Inflammatory macrophage (primary cell): ENCODE measurements at places on chromosomes 12 and 14.

DNA sequence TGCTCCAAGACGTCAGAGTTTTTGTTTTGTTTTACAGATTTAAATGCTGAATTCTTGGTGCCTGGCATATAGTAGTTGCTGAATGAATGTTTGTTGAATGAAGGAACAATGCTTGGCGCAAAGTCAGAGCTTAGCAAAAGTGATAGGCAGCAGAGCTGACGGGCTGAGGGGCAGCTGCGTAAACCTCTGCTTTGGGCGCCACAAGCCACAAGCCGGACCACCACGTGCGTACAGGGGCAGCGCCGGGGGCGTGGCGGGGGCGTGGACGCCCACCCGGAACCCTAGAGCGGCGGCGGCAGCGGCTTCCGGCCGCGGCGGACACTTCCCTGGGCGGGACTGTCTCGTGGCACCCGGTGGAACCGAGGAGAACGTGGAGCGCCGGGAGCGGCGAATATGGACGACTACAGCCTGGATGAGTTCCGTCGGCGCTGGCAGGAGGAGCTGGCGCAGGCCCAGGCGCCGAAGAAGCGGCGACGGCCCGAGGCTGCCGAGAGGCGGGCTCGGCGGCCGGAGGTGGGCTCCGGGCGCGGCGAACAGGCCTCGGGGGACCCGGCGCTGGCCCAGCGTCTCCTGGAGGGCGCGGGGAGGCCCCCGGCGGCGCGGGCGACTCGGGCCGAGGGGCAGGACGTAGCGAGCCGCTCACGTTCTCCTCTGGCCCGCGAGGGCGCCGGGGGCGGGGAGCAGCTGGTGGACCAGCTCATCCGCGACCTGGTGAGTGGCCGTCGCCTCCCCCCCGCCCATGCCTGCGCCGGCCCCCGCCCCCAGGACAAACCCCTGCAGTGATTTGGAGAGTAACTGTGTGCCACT lies at the start of gene FBXW8:
Gene FBXW8 (plus strand): TSS at position 306 of the 807 bp plus-strand sequence. CDS start 88 bp downstream, at position 394.
- DNase-seq = peak; percentile 62

DNA sequence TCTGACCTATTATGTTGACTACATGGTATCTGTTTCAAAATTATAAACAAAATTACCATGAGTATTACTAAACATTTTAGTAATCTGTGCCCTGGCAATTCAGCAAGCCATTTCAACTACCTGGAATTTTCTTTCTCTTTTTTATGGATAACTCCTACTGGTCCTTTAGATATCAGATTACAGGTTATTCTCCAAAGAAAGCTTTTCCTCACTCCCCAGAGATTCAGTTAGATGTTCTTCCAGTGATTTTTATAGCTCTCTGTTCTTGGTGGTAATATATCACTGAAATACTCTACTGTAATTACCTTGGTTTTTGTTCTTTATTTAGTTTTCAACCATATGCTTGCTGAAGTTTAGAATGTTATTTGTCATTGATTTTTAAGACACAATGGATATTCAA lies 930.2 kb upstream of the FOXG1 start:
- DNase-seq = no peak

GRCh38 chr12:93205361-93205760 lies 172.4 kb upstream of the NUDT4 start:
- no peak for DNase-seq

DNA sequence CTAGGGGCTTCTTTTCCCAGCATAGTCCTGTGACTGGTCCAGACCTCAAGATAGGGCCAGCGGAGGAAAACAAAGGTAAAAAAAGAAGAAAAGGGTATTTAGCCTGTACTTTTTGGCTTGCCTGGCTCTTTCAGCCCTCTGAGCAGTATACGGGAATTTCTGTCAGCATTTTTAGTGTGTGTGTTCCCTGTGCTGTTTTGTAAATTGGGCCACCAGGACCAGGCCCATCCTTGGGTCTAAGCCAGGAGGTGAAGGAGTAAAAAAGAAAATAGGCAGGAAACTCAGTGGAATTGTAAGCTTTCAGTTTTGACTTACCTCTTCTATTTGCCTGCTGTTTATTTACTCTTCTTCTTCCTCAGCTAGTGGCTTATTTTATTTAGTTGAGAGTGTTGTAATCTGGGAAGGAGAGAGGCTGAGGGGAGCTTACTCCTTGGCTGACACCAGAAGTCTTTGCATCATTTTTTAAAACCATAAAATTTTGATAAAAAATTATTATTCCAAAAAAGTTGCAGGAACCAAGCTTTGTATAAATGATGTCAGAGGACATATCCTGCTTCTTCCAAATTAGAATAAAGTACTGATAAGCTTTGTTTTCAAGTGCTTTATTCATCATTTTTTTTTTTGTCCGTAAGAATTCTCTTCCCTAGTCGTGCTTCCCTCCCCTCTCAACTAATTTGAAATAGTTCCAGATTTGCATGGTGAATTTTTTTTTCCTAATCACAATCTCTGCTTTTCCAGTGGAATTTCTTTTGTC lies 63.7 kb downstream of the DIP2B start:
- DNase-seq = no peak

DNA sequence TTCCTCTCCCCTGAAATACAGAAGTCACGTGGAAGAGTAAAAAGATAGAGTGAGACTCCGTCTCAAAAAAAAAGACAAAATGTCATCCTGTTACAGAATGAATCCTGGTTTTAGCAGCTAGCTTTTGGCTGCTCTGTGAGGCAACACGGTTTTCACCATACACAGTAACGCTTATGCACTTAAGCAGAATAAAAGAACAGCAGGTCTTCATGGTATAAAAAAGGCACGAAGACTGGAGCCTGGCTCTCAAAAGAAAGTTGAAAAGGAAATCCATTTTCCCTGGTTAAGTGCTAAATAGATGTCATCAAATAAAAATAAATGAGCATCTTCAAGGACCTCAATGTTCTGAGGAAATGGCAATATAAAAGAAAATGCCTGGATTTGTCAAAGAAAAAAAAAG lies 444.1 kb downstream of the IPO8 start:
- DNase-seq = no peak

GRCh38 chr12:16197600-16197999 lies 79.9 kb downstream of the SLC15A5 start:
- DNase-seq = no peak

DNA sequence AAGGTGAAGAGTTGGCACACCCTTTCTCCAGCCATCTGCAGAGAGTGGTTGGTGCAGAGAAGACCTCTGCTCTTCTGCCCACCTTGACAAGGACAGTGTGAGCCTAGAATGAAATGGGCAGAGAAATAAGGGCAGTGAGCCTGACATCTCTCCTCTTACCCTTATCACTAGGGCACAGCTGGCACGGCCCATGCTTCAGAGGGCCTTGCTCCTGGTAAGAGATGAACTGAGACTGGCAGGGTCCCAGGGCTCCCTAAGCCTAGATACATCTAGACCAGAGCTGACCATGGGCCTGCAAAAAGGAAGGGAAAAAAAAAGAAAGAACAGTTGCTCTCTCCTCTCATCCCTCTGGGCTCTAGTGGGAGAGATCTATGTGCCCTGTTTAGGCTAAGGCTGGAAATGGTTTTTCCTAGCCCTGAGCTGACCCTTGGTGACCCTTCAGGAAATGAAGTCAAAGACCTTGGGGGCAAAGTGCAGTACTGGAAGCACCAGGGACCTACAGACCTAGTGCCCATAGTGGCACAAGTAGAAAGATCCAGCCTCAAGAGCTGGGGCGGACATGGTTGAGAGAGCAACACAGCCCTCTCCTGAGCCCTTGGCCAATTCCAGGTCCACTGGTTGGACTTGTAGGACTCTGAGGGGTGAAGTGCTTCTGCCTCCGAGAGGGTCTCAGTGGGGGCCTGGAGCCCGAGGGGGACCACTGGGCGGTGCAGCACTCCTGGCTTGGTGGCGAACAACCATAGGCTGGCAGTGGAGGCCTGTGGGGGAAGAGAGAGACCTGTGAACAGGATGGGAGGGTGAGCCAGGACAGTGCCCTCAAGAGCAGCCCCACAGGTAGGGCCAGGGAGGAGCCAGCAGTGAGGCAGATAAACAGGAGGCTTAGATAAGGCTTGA lies 22.0 kb downstream of the PRPF40B start:
- DNase-seq = no peak

- no peak for DNase-seq
Observed at GRCh38 chr12:128661226-128661569, 162.6 kb downstream of the SLC15A4 start.

DNA sequence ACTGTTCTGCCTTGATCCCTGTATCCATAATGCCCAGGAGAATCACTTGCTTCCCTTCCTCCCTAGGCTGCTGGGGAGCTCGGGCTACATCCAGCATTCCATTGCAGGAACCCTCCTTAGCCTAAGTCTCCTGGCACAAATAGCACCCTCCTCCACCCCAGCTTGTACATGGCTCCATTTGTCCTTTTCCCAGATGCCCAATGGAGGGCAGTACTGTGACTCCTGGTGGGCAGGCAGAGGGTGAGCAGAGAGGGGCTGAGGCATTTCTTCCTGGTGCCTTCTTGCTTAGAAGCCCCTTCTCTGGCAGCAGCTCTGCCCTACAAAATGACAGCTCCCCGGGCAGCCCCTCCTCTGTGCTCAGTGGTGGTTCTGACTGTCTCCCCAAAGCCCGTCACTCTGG lies 86.5 kb downstream of the RBM19 start:
- no peak for DNase-seq

- DNase-seq = peak; percentile 13
Observed at GRCh38 chr14:100568164-100568997, 18.8 kb downstream of the BEGAIN start.

DNA sequence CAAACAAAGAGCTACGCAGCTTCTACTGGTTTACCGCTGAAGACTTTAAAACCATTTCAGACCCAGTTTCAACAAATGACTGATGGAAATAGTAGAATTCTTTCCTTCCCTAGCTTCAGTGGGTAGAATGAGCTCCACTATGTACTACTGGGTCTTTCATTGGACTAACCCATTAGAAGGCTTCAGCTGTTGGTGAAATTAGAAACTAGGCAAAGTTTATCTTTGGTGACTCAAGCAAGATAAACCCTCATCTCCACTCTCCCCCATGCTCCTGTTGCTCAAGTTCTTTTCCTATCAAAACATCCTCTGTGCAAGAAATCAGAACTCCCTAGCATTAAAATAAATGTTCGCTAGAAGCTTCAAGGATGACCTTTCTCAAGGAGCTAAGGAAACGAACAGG lies 159.2 kb downstream of the PAWR start:
- DNase-seq = no peak

- DNase-seq = no peak
Observed at GRCh38 chr12:87756721-87757120, 272.5 kb downstream of the C12orf50 start.

- peak; percentile 61 for DNase-seq
Observed at GRCh38 chr12:119444462-119445044, 110.0 kb downstream of the CCDC60 start.

DNA sequence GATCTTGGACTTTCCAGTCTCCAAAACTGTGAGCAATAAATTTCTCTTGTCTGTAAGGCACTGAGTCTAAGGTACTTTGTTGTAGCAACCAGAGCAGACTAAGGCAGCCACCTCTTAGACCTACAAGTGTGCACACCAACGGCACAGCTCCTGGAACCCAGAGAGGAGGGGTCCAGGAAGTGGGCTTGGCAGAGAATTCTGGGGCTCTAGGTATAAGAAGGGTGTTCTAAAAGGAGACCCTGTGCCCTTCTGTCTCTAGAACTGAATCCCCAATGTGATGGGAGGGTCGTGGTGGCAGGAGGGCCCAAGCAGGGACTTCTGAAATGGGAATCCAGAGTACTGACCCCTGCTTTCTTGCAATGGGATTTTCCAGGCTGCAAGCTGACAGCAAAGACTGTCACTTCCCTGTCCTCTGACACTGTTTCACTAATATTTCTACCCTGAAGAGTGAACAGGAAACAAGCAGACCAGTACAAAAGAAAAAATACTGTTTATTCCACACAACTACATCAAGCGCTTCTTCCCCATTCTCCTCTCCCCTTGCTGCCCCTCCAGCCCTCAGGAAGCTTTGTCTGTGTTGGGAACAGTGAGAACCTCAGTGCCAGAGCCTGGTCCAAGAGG lies 13.6 kb upstream of the TFCP2 start:
- peak; percentile 19 for DNase-seq

GRCh38 chr14:26379951-26380350 lies 217.9 kb downstream of the NOVA1 start:
- no peak for DNase-seq

DNA sequence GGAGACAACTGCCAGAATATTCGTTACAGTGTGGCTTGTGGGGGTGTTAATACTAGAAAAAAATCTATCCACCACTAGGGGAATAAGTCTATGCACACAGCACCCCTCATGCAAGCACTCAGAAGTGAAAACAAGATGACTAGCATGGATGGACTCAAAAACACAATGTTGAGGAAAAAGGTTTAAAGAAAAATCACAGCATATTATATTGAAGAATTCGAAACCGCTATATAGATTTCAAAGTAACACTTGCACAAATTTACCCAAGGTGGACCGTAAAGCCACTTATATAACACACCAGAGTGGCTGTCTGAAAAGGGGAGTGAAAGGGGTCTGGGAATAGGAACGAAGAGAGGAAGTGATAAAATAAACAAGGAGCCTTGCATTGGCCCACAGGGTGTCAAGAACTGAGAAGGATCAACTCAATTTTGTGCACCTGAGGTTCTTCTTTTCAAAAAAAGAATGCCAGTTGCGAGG lies 544 bp downstream of the ABCD4 start:
- peak; percentile 45 for DNase-seq

- no peak for DNase-seq
Observed at GRCh38 chr12:13028825-13029570, 15.2 kb upstream of the FAM234B start.

- DNase-seq = peak; percentile 76
Observed at GRCh38 chr14:23929822-23930294, 23.7 kb upstream of the DHRS4 start.

GRCh38 chr12:2876431-2877046 lies 435 bp downstream of the FOXM1 start:
- no peak for DNase-seq

DNA sequence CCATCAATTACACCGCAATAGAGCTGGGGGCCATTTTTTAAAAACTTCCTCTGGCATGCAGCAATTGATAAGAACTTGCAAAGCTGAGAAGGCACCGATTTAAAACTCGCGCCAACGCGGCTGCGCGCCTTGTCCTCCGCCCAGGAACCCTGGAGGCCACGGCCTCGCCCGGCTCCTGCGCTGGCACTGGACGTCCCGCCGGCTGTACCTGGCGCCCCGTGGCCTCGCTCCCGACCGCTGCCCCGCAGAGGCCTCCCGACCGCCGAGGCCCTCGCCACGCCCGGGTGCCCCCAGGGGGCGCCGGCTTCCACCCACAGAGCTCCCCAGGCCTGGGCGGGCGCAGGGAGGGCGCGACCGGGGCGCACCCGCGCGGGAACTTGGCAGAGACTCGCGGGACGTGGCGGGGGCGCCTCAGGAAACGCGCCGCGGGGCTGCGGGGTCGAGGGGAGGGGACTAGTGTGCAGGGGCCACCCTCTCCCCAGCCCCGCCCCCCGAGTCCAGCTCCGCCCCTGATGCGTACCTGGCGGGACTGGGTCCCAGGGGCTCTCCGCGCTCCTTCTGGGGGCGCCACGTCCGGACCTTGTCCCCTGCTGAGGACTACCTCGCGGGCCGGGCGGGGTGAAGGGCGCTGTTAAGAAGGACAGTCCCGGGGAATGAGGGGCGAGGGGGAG lies 65.7 kb downstream of the TNFAIP2 start:
- DNase-seq = no peak

DNA sequence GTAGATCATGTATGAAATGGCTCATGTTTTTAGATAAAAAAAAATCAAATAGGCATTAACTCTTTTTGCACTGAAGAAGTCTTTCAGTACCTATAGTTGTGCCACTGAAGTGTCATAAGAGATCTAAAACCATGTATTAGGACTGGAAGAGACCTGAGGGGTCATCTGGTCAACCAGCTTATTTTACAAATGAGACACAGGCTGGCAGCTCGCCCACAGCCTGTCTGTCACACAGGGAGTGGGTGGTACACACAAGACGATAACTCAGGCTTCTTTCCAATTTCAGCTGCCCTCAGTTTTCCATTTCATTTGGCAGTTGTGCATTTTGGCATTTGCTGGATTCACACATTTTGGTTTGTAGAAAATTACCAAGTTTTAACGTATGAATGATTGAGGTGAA lies 34.7 kb downstream of the C12orf75 start:
- DNase-seq = no peak
